ENCODE measurements at places on chromosomes 2 and 18.

- DNase-seq: no peak
These were observed 301.1 kb downstream of the MYCN start for GRCh38 chr2:16241166-16242160.

DNA sequence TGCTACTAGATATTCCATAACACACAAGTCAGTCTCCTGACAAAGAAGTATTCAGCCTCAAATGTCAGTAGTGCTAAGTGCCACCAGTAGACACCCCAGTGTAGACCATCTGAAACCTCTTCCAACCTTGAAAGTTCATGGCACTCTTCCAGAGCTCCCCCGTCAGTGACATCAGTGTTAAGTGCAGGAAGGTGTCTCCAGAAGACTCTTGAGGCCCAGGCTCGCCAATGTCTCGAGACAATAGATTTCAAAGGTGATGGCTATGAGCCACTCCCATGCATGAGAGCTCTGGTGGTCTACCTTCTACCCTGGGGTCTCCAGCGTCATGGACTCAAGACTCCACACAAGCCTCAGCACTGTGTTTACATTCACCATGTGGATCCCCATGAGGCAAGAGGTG lies 183.8 kb downstream of the SMAD2 start:
- no peak for DNase-seq

GRCh38 chr2:200787351-200788120 lies 24.2 kb upstream of the BZW1 start:
- DNase-seq: no peak

DNA sequence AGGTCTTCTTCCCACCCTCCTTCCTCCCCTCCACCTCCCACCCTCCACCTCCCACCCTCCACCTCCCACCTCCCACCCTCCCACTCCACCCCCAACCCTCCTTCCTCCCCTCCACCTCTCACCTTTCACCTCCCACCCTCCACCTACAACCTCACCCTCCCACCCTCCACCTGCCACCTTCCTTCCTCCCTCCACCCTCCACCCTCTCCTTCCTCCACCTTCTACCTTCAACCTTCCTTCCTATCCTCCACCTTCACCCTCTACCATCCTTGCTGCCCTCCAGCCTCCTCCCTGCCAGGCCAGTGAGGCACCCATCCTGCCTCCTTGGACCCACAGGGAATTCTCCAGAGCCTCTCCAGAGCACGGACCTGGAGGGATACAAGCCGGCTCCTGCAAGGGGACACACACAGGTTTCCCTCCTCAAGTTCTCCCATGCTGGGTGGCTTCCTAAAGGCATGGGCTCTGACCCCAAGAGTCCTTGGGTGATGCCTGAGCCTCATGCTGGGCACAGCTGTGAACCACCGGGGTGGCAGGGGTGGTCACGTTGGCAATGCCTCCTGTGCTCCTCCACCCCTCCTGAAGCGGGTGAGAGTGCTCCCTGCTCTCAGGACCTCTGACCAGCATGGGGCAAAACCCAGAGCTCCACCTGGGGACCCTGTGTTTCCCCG lies 293.0 kb downstream of the NDUFA10 start:
- DNase-seq: no peak

DNA sequence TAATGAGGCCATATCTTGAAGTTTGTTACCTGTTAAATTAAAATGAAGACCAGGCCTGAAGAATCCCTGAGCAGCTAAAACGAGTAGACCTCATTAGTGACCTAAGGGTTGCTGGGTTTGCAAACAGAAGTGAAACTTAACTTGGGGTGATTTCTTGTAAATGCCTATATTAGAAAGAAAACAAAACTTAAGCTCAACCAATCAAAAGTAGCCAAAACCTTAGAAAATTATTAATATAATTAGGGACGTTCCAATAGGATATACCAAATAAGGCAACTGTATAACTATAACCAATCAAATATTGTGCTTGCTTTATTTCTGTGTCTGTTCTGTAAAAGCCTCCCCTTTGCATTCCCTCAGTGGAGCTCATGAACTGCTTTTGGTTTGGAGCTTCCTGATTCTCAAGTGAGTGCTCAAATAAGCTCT lies 137.9 kb upstream of the VRK2 start:
- no peak for DNase-seq

- no peak for DNase-seq
These were observed 1216.1 kb upstream of the FAM98A start for GRCh38 chr2:34815052-34815741.

- DNase-seq: no peak
These were observed 47.4 kb upstream of the GPR45 start for GRCh38 chr2:105194022-105194675.

DNA sequence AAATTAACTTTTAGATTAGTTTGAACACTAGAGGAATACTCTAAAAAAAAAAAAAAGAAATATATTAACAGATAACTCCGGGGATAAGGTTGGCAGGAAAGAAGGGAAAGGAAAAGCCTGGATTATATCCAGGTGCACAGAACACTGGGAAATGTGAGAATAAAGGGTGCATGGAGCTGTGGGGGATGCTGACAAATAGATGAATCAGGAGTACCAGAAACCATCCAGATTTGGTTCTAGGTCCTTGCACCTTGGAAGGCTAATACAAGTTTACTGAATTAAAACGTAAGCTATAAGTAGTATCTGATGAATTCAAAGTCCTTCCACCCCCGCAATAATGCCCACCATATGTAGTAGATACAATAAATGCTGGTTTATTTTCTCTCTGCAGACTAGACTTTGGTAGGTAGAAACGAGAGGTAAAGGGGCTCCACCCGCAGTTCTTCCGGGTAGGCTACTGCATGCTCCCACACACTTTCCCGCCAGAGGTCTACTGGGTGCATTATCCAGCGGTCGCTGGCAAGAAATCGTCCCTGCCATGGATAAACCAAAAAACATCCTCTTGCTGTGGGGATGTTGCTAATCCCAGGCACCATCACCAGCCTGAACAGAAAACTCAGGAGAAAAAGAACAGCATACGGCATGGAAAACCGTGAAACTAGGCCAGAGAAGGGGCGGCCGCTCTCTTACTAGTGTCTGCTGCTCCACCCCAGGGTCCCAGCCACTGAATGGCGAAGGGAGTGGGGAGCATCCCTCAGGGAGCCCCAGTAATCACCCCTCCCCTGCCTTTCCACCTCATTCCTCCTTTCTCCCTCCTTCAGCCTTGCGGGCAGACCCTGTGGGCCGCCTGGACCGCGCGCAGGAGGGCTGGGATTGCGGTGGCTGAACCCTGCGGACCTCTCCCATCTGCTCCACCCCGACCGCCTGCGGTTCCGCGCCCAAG lies 1.5 kb downstream of the CNRIP1 start:
- DNase-seq: no peak

DNA sequence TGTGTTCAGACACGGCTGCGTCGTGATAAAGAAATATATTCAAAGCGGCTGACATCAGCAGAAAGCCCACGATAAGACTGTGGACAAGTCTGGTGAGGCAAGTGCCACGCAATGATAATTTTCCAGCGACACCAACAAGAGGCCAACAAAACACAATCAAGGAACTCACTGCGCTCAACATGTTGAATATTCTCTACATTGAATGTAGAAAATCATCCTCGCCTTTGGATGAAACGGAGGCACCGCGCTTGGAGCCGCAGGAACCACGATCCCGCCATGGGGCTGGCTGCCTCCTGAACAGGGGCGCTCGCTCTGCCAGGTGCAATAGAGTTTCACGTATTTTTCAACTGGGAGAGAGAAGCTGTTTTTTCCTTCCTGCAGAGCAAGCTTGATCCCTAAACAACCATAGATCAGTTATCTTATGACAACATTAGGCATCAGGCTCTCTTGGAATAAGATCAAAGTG lies 220.3 kb downstream of the ATAD2B start:
- no peak for DNase-seq

DNA sequence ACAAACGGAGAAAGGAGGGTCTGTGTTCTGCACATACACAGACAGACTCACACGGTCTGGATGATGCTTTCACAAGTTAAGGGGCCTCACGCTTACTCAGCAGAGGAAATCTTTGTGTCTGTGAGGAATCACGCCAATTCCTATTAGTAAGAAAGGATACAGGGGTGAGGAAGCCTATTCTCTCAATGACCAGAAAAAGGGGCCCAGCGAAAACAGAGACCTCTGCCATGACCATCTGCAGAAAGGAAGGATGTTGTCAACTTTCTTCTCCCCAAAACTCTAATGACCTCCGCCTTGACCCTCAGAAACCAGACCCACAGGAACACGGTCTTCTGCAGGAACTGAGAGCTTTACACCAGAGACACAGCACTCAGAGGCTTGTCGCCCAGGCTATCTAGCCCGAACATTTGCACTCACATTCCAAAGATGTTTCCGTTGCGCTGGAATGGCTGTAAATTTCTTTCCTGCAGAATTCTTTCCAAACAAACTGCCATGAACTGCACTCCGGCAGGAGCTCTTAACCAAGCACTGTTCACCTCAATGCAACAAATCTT lies 186.3 kb downstream of the TCF4 start:
- DNase-seq: no peak

GRCh38 chr2:26668041-26668440 lies 24.5 kb upstream of the KCNK3 start:
- no peak for DNase-seq

DNA sequence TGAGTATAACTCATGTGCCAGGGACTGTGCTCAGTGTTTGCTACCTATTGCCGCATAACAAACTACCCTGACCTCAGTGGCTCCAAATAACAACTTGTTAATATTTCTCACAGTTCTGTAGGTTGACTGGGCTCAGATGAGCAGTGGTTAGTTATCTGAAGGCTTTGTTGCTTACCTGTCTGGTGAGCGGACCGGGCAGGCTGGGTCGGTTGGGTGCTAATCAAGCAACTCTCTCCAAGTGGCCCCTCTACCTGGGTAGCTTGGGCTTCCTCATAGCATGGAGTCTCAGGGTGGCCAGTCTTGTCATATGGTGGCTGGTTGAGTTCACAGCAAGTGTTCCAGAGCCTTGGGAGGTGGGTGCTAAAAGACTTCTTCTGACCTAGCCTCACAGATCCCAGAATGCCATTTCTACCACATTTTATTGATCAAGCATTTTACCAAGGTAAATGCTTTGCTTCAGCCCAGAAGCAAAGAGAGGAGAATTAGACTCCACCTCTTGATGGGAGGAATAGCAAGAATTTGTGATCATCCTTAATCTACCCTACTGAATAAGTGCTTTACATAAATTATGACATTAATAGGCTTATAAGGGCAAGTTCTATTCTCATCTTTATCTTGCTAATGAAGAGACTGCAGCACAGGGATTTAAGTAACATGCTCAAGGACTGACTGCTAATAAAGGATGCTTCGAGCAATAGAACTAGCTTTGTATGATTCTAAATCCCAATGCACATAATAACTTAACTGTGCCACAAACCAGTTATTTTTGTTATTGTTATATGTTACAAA lies 16.9 kb downstream of the RAB31 start:
- DNase-seq: no peak

GRCh38 chr2:163682695-163683094 lies 53.1 kb downstream of the FIGN start:
- DNase-seq: no peak

DNA sequence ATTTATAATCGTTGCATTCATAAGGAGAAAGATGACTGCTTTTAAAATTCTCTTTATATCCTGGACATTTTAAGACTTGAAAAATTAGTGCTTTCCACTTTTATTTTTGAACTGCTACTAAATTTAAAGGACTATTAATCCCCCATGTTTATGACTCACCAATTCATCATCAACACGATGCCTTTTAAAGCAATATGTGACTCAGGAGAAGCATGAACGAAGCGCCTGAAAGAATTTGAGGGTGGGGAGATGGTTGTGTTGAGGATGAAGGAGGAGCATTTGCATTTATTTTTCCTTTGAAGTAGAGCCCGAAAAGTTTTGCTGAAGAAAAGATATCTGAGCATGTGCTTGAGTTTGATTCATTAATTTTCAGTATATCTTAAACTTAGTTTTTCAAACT lies 192.2 kb upstream of the LRRTM1 start:
- DNase-seq: no peak

- no peak for DNase-seq
These were observed 38.3 kb downstream of the ZEB2 start for GRCh38 chr2:144481666-144482065.

- no peak for DNase-seq
These were observed 26.5 kb downstream of the CYP26B1 start for GRCh38 chr2:72121153-72121552.

DNA sequence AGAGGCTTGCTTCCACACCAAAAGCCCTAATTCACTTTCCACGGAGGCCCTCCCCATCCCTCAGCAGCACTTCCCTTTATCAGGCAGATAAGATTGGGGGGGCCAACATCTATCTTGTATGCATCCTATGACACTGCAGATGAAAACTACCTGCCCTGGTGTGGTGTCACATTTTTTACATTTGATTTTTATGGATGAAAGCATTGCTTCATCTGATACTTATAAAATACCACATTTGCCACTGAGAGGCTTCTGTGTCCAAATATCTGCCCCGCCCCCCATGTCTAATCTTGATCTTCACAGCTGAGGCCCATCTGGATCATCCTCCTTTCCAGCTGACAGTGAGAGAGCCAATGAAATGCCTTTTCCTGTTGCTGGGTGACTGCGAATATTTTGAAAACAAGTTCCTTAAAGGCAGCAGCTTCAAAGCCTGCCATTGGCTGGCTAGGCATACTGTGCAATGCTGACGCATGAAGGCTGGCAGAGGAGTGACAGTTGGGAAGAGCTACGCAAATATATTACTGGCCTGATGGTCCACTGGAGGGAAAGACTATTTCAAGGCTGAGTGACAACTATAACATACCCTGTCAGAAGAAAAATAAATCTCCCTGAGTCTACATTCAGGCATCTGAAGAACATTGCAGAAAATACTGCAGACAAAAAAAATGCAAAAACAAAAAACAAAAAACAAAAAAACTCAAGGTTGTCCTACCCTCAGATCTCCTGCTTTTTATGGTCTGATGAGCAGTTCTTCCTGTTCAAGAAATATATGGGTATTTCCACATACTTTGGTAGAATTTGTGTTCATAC lies 318.7 kb downstream of the PDE11A start:
- DNase-seq: no peak

- no peak for DNase-seq
These were observed 228.9 kb downstream of the TMEM163 start for GRCh38 chr2:134489732-134490384.

DNA sequence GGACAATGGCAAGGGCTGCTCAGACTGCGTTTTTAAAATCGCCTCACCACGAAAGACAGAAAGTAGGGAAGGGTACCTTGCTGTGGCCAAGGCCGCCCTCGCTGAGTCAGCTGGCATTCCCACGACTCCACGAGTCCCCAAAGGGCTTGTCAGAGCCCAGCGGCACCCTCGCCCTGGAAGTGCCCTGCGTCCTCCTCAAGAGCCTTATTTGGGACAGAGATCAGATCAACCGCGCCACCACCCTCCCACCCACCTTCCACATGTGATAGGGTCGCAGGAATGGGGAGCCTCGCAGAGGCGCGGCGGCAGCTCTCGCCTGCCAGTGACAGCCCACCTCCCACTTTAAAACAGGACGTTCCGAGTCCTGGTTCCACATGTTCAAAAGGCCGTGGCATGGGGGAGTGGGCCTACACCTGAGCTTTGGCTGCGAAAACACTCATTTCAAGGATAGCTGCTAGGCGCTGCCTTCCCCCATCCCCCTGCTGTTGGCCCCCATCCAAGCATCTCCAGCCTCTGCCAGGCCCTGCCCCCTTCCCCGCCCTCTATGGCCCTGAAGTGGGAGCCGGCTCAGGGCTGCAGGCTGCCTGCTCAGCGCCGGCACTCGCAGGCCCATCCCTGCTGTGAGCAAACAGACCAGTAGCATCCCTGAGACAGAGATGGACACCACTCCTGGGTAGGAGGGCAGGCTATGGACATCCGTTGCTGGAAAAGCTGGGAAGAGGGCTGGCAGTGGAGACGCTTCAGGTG lies 38.1 kb upstream of the ARHGEF4 start:
- DNase-seq: no peak

GRCh38 chr2:112615051-112615450 lies 30.6 kb downstream of the CHCHD5 start:
- DNase-seq: no peak

All from stimulated activated CD8-positive, alpha-beta memory T cell treated with anti-CD3 and anti-CD28 coated beads, Interleukin-15, amount 100 ng/mL, for 4 hours (primary cell).